ENCODE measurements at places on chromosomes 2 and 18. TPM values are rescaled to one million over a fixed set of nuclear protein-coding genes. Genes with fewer than 3 reads are reported as not detected.

GRCh38 chr2:231331533-231331932, 64.0 kb upstream of the B3GNT7 start:
- no peaks in the 10 kb centered on the region for H3K36me3 ChIP-seq
- no peaks in the 10 kb centered on the region for H3K4me1 ChIP-seq
- no peak for DNase-seq
- no peak overlapping the region for H3K4me3 ChIP-seq

GRCh38 chr2:120587279-120587996, 148.2 kb upstream of the GLI2 start:
- H3K36me3 ChIP-seq, result no peaks in the 10 kb centered on the region
- H3K4me3 ChIP-seq, result no peak overlapping the region
- no peak overlapping the region for H3K27ac ChIP-seq
- H3K4me1 ChIP-seq, result peaks cover 14% of the 10 kb centered on the region

- H3K27ac ChIP-seq, result peak overlapping the region; percentile 91
- H3K27me3 ChIP-seq, result no peaks in the 10 kb centered on the region
Observed at GRCh38 chr2:42169874-42170521, 845 bp downstream of the EML4 start.

DNA sequence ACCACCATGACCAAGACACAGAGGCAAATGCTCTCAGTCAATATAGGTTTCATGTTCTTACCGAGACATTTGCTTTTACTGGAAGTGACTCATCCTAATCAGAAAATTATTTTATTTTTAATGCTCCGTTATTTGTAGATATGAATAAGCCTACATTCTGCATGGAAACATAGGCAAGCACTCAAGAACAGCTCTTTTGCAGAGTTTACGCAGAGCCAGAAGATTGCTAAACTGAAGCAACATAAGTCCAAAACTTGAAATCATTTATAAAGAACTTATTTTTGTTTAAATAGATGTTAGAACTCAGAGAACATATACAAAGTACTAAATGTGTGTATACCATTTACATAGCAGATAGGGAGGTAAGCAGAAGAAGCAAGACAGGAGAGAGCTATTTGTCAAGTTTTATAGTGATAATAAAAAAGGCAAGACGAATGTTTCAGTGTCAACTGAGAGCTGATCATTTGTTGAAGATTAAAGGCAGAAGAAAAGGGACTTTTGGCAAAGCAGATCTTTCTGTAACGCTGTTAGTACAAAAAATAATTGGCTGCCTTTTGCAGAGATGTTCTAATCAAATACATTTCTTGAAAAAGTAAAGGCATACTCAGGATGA, 12.4 kb upstream of the PPP1R1C start:
- H3K4me1 ChIP-seq, result no peaks in the 10 kb centered on the region
- no peaks in the 10 kb centered on the region for H3K36me3 ChIP-seq
- H3K27me3 ChIP-seq, result no peaks in the 10 kb centered on the region
- H3K27ac ChIP-seq, result no peak overlapping the region
- no peak for DNase-seq

DNA sequence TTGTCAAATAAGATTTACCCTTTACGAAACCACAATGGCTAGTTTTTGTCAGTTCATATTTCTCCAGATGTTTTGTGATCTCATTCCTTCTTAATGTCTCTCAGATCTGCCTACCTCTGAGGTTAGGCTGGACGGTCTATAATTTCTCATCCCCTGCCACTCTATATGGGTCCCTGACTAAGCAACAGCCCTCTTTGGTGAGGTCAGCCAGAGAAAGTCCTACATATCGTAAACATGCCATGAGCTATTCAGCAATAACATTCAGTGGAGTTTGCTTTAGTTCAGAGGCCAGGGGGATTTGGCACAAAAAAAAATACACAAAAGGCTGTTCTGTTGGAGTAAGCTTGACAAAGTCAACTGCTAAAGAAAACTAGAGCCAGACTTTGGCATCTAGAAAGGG, 192.1 kb upstream of the NCKAP5 start:
- no peak for DNase-seq
- no peaks in the 10 kb centered on the region for H3K27me3 ChIP-seq
- no peak overlapping the region for H3K4me3 ChIP-seq

DNA sequence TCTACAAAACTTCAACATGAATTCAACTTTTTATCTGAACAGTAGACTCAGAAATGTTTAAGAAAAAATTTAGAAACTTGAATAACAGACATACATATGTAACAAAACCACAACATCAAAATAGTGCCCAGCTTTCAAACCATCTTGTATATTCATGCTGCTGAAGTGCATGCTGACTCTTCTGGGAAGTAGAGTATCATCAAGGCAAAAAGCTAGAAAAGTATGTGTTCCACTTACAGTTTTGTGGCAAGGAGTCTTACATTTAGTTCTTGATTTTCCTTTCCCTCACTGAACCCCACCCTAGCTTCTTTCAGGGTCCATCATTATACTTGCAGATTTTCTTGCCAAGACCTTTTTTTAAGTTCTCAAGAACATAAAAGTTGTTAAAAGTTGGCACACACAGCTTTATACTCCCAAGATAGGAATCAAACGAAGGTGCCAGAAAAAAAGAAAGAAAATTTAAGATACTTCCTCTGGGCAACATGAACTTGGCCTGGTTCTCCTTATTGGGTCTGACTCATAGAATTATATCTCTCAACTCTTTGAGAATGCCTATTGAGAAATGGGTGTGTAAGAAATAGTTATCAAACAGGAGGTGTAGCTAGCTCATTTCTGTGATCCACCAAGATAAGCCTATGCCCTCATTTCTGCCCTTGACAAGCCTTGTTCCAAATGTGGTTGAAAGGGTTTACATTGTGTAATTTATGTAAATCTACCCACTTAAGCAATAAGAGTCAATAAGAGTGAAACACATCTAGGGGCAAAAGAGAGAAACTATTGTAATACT, 667.6 kb upstream of the ACVR2A start:
- no peaks in the 10 kb centered on the region for H3K27me3 ChIP-seq
- H3K4me1 ChIP-seq, result no peaks in the 10 kb centered on the region
- H3K4me3 ChIP-seq, result no peak overlapping the region
- DNase-seq, result no peak

GRCh38 chr2:148259674-148260073, 238.8 kb downstream of the MBD5 start:
- H3K27me3 ChIP-seq, result no peaks in the 10 kb centered on the region
- no peaks in the 10 kb centered on the region for H3K4me1 ChIP-seq
- no peak for DNase-seq
- H3K36me3 ChIP-seq, result no peaks in the 10 kb centered on the region

DNA sequence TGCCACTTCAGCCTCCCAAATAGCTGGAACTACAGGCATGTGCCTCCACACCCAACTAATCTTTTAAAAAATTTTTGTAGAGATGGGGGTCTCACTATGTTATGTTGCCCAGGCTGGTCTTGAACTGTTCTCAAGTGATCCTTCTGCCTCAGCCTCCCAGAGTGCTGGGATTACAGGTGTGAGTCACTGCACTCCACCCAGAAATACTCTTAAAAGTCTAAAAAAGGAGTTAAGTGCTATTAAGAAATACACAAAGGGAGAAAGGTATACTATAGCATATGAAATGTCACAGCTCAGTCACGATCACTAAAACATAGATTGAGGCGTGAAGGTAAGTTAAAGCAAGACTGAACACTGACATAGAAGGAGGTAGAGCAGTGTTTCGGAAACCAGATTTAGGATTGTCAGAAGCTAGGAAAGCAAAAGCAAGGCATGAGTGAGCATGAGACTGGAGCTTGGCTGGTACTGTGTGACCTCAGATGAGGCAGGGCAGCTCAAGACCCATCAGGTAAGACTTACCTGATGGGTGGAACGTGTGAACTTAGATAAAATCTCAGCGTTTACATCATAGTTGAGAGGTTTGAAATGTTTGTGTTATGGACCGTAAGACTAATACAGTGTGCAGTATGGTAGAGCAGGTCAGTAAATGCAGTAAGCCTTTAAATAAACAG, 9.2 kb downstream of the CCNYL1 start:
- H3K4me3 ChIP-seq, result no peak overlapping the region
- H3K4me1 ChIP-seq, result no peaks in the 10 kb centered on the region
- no peaks in the 10 kb centered on the region for H3K27me3 ChIP-seq
- no peak for DNase-seq
- no peaks in the 10 kb centered on the region for H3K36me3 ChIP-seq

GRCh38 chr2:237732070-237732469, 66.5 kb upstream of the RBM44 start:
- H3K36me3 ChIP-seq, result peaks cover 21% of the 10 kb centered on the region
- H3K4me1 ChIP-seq, result peaks cover 82% of the 10 kb centered on the region
- no peak overlapping the region for H3K4me3 ChIP-seq
- no peak for DNase-seq
- peak overlapping the region; percentile 80 for H3K27ac ChIP-seq

DNA sequence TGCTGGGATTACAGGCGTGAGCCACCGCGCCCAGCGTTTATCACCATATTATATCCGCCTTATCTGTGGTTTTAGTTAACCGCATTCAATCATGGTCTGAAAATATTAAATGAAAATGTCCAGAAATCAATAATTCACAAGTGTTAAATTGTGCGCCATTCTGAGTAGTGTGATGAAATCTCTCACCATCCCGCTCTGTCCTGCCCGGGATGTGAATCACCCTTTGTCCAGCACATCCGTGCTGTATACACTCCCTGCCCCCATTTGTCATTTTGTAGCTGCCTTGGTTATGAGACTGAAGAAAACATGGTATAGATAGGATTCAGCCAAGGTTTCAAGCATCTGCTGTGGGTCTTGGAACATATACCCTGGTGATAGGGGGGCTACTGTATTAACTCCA, 70.7 kb downstream of the TIMM21 start:
- H3K27ac ChIP-seq, result no peak overlapping the region
- H3K4me1 ChIP-seq, result no peaks in the 10 kb centered on the region
- H3K27me3 ChIP-seq, result no peaks in the 10 kb centered on the region
- DNase-seq, result no peak

DNA sequence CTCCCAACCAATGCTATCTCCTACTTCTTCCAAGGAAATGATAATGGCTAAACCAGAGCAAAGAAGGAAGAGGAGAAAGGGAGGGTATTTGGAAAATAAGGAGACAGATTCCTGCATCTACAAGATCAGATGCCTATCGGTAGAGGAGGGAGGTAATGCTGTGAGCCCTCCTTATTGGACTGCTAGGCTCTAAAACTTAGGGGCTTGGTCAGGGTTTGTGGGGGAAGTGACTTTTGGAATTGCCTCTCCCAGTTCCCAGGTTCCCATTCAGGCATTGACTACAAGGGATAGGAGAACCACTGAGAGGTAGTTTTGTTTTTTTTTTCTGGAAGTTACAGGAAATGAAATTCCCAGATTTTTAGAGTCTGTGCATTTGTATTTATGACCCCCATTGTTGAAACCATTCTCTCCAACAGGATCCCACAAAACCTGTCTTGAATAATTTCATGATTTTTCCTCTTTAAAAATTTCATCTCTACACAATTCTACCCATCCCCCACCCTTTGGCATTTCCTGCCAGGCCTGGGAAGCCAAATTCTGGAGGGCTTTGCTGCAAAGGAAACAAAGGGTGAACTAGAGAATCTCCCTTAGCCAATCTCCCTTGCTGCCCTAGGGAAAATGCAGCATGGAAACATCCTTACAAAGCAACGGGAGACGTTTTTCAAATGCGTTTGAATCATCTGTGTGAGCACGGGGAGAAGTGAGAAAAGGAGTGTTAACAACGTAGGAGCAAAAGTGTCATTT, 282.1 kb upstream of the EPAS1 start:
- H3K4me3 ChIP-seq, result no peak overlapping the region
- H3K27ac ChIP-seq, result peak overlapping the region; percentile 1
- no peaks in the 10 kb centered on the region for H3K27me3 ChIP-seq
- peaks cover 10% of the 10 kb centered on the region for H3K4me1 ChIP-seq
- no peaks in the 10 kb centered on the region for H3K36me3 ChIP-seq

GRCh38 chr2:11152591-11152990, 2.7 kb upstream of the SLC66A3 start:
- peaks cover 20% of the 10 kb centered on the region for H3K4me1 ChIP-seq
- H3K27me3 ChIP-seq, result no peaks in the 10 kb centered on the region
- H3K4me3 ChIP-seq, result no peak overlapping the region
- no peaks in the 10 kb centered on the region for H3K36me3 ChIP-seq

DNA sequence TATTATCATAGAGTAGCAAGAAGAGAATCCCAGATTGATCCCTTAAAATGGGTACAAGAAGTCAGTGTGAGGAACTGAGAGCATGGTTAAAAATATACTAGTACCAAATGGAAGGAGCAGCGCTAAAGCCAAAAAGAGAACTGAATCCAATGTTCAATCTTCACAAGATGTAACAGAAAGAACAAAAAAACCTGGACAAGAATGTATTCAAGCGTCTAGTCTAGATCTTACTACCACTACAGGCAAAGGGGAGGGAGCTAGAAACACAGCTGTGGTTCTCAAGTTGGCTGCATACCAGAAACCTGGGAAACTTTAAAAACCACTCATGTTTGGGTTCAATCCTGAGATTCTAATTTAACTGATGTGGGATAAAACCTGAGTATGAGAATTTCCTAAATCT, 57.5 kb downstream of the PIAS2 start:
- no peaks in the 10 kb centered on the region for H3K4me1 ChIP-seq
- no peaks in the 10 kb centered on the region for H3K27me3 ChIP-seq
- no peak overlapping the region for H3K4me3 ChIP-seq
- H3K27ac ChIP-seq, result no peak overlapping the region
- no peaks in the 10 kb centered on the region for H3K36me3 ChIP-seq

Gene IL18R1
- 46.9 TPM for total RNA-seq

Gene IL37
- total RNA-seq, result not detected

Gene ESPNL
- 0.15 TPM for total RNA-seq

Gene BBS5
- 7.4 TPM for total RNA-seq
